ENCODE measurements at places on chromosomes 12 and 14.

- DNase-seq, result no peak
Observed at GRCh38 chr12:32705783-32706182, 26.7 kb downstream of the DNM1L start.

- peak; percentile 59 for DNase-seq
Observed at GRCh38 chr12:11486623-11487444, 91.5 kb upstream of the PRB2 start.

GRCh38 chr12:62925680-62926079, 9.3 kb downstream of the PPM1H start:
- no peak for DNase-seq

DNA sequence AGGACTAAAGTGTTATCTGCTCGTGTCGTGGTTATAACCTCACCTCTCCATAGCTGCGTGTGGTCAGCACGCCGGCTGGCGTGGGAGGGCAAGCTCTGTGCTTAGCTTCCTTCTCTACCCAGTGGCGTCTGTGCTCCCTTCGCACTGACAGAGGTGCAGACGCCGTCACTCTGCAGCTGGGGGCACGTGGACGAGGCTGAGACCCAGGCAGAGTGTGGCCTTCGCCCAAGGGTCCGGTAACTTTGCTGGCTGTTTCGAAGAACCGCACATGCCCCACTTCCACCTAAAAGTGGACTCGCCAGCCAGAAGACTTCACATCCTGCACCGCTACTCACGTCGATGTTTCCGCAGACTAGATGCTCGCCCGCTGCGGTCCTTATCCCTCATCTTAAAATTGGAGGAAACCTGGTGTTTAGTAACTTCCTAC, 35.9 kb upstream of the DYNC1H1 start:
- DNase-seq, result no peak

DNA sequence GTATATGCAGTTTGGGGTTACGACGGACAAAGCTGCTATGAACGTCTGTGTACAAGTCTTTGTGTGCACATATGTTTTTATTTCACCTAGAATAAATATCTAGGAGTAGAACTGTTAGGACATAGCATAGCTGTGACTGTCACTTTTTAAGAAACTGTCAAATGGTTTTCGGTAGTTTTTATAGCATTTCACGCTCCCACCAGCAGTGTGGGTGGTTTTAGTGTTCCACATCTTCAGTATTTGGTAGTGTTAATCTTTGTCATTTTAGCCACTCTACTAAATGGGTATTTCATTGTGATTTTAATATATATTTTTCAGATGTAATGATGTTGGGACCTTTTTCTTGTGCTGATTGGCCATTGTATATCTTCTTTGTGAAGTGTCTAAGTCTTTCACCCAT, 109.1 kb upstream of the BCAT1 start:
- no peak for DNase-seq

DNA sequence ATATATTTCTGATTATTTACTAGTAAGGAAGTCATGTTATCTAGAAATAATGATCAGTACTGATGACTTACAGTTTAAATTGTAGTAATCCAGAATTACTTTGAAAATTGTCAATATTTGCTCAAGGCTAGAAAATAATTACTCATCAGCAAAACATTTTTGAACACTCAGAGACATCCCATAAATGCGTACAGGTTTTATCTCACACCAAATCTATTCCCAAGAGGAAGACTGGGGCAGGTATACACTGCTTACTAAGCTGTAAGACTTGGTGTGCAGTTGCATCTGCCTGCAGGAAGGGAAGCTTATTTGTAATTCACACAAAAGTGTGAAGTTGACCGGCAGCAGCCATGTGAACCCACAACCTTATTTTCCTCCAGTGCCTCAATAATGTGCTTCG, 146.4 kb downstream of the CCER1 start:
- no peak for DNase-seq

GRCh38 chr12:11732715-11733114, 83.2 kb downstream of the ETV6 start:
- no peak for DNase-seq

DNA sequence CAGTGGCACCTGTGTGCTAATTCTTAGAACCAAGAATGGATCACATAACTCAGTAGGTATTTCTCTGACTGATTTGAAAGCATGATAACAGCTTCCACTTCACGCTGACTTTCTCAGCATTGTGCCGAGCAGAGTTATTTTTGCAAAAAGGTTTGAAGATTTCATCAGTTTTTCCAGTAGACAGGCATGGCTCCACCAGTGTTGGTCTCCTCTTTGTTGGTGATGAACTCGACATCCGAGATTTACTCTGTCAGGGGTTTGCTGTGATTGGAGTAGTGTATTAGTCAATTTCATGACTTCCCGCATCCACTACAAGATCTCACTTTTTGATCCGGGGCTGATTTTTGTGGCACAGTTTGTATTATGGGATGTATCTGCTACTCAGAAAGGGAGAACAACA, 85.3 kb downstream of the PRKCH start:
- no peak for DNase-seq
